DMS153 (cell line): ENCODE measurements at places on chromosomes 16 and 17.

DNA sequence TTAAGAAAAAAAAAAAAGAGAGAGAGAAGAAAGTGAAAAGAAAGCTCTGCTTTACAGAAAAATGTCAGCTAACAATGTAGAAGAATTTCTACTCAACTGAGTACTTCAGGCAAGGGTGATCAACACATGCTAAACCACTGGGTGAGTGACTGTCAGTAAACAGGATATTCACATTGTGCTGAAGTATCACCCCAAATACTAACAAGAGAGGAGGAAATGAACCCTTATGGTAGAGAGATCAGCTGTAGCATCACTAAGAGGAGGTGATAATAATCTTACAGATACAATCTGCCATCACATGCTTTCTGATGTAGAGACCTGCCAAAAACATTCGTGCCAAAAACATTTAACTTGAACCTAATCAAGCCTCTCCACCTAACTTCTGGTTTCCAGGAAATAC is 30.7 kb upstream of the ICAM2 start:
- DNase-seq, result no peak

DNA sequence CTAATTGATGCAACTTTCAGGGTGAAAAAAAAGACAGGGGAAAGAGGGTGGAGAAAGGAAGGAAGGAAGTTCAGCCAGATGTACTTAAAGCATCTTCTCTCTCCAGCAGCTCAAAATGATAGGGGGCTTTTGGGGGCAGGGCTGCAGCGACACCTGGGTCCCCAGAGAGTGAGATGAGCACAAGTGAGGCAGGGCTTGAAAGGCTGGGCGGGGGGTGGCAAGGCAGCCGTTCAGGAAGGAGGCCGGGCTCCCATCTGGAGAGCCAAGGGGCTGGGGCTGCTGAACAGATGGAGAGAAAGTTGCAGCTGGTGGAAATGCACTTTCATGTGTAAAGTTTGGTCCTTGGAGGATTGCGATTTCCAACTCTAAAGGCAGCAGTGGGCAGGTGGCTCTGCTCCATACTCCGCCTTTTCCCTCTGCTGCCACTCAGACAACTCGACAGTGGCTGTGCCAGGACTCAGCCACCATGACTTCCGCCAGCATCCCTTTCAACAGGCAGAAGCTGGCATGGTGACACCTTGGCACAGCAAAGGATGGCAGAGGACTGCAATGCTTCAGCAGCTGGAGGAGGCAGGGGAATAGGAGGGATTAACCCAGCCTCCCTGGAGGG is 7.7 kb downstream of the SLC35B1 start:
- DNase-seq, result no peak

GRCh38 chr16:1073262-1073558 is 663 bp downstream of the SSTR5 start:
- no peak for DNase-seq

DNA sequence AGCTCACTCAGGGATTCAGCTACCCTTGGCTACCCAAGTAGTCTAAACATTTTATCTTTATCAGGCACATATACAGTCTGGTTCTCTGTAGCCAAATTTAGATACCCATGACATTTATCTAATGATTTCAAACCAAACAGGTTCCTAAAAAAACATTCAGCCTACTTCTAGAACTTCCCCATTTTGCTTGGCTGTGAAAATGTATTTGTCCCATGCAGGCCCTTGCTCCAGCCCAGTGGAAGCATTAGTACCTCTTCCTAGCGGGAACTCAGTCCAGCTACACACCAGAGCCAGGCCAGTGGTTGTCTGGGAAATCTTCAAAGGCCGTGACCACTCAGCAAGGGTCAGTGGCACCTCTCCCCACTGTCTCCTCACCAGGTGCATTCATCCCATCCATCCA is 26.2 kb upstream of the NAGLU start:
- no peak for DNase-seq

GRCh38 chr17:74742153-74742515 is 5.1 kb downstream of the RAB37 start:
- DNase-seq, result peak; percentile 30

DNA sequence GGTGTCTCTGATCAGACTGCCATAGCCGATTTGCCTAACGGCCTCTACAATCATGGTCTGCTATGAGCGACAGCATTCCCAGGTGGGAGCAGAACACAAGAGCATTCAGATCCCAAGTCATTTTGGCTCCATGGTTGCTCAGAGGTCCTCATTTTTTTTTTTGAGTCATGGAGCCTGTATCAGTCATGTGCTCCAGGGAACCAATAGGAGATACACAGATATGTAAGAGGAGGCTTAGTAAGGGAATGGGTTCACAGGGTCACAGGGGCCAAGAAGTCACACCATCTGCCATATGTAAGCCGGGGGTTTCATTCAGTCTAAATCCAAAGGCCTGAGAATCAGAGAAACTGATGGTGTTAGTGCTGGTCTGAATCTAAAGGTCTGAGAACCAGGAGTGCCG is 36.8 kb downstream of the CPPED1 start:
- DNase-seq, result no peak
